Esophagus squamous epithelium (tissue), 5 donors: ENCODE measurements at places on chromosomes 5 and 9.

- no peak for DNase-seq
Observed at GRCh38 chr9:79193501-79194223, 378.1 kb upstream of the TLE4 start.

GRCh38 chr9:106682420-106682819 is 180.5 kb upstream of the ZNF462 start:
- DNase-seq: no peak

GRCh38 chr9:114852050-114852594 is 46.3 kb upstream of the TNFSF15 start:
- DNase-seq: no peak

DNA sequence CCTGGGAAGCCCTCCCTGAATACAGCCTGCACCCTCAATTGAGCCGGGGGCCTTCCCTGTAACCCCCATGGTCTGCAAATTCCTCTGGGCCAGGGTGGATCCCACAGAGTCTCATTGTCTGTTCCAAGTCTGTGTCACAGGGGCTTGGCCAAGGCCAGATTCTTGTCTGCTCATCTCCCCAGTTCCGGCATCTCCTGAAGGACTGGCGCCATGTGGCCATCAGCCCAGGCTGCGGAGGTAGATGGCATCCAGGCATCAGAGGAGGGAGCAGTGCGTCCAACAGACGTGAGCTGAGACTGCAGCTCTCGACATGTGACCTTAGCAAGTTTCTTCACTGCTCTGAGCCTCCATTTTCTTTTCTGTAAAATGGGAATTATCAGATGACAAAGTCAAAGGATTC is 37.3 kb upstream of the RPL26L1 start:
- no peak for DNase-seq

GRCh38 chr5:78561261-78561660 is 87.3 kb downstream of the LHFPL2 start:
- no peak for DNase-seq

- no peak for DNase-seq
Observed at GRCh38 chr5:65721050-65721719, 724 bp downstream of the SGTB start.

GRCh38 chr5:91487420-91487819 is 104.3 kb upstream of the ARRDC3 start:
- no peak for DNase-seq

- DNase-seq: no peak
Observed at GRCh38 chr5:91849069-91849468, 466.0 kb upstream of the ARRDC3 start.

DNA sequence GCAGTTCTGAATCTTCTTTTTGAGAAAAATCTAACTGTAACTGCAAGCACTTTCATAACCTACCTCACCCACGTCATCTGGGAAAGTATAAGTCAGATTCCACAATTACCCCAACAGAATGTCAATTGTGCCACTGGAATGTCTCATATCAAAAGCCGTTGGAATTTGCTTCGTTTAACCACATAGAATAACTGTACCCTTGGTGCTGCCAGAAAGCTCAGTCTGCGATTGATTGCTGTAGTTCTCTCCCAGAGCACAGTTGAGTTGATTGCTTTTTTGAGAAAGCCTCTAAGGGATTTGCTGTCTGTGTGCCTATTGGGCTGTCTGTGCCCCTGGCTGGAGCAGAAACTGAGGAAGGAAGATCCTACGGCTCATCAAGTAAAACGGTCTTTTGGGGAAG is 583.6 kb downstream of the TMEM38B start:
- no peak for DNase-seq

DNA sequence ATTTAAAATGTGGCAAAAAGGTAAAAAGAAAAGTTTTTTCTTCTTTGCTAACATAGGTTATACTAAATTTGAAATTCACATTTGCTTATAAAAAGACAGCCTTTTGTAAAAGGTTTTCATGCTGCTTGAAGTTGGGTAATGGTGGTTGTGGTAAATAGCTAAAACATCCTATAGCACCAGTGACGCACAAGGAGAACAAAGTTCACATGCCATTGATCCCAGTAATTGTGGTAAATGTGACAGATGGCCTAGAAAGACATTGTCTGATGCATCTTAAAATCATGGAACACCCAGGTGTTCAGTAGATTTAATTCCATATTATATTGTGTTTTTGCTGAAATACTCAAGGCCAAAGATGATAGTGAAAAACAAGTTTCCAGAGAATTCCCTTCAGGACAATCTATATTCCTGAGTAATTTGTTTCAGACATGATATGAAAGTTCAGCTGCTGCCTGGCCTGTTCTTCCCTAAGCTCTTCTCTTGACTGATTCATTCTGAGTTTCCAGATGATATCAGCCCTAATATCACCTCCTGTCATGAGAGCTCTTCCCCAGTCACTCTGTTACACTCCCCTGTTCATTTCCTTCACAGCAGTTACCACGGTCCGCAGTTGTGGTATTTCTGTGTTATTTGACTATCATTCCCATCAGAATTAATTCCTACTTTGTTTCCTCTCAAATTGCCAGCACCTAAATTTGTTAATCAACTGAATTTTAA is 4.6 kb upstream of the FBXL17 start:
- no peak for DNase-seq

GRCh38 chr9:23855873-23856604 is 30.0 kb upstream of the ELAVL2 start:
- DNase-seq: no peak

- no peak for DNase-seq
Observed at GRCh38 chr5:72602696-72603685, 95.8 kb upstream of the ZNF366 start.

GRCh38 chr9:34545497-34545896 is 22.7 kb upstream of the ENHO start:
- no peak for DNase-seq

GRCh38 chr5:1016476-1016875 is 7.9 kb downstream of the NKD2 start:
- DNase-seq: no peak

DNA sequence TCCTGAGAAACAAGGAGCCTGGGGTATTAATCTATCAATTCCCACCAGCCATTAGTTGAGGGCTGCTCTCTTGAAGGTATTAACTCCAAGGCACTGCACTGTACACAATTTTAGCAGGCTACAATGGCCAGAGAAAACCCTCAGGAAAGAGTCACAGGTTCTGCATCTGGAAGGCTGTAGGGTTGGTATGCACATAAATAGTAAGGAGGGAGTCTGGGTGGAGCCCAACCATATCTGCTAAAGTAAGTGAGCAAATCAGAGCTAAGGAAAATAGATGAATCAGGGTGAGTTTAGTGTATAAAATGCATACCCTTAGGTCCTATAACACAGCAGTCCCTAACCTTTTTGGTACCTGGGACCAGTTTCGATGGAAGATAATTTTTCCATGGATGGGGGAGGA is 18.2 kb downstream of the TMEM215 start:
- no peak for DNase-seq

GRCh38 chr5:103674739-103675138 is 112.2 kb upstream of the NUDT12 start:
- DNase-seq: no peak

DNA sequence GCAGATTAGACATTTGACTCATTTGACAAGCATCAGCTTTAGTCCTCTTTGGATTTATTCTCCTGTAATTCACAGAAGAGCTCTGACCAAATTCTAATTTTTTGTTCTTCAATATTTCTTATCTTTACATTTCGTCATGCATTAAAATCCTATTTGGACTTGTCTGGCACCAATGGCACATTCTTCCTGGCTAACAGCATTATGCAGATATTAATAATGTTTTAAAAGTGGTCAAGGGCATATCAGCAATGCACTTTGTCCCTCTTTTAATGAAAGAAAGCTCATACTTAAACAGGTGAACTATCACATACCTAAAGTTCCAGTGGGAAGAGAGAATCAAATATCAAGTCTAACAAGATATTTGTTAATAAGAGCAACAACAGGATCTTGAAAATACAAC is 270.4 kb downstream of the ARL15 start:
- DNase-seq: no peak

DNA sequence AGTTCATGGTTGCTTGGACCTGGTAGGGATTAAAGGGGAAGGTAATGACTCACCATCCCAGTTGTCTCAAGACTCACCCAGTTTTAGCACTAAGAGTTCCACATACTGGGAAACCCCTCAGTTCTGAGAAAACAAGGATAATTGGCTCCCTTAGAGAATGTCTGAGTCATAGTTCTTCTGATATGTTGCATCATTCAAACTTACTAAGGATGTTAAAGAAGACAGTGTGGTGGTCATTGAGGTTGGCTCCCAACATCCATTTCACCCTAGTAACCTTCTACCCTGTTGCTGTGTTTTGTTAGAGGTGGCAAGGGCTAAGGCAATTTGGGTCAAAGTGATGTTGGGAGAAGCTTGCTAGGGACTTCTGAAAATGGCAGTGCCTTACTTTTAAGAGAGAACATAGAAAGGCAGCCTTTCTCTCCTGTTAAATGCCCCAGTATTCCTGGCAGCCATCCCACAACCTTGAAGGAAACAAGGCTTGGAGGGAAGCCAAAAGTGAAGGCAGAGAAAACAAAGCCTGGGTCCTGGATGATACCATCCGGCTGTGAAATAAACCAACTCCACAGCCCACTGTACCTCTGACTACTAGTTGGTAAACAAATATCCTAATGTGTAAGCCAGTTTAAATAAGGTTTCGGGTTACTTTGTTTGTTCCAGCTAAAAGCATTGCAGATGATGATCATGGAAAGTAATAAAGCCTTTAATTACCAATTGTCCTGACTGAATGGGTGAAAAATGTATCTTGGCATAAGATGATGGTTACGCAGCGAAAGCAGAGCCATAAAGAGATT is 80.4 kb upstream of the ADAMTSL1 start:
- no peak for DNase-seq

DNA sequence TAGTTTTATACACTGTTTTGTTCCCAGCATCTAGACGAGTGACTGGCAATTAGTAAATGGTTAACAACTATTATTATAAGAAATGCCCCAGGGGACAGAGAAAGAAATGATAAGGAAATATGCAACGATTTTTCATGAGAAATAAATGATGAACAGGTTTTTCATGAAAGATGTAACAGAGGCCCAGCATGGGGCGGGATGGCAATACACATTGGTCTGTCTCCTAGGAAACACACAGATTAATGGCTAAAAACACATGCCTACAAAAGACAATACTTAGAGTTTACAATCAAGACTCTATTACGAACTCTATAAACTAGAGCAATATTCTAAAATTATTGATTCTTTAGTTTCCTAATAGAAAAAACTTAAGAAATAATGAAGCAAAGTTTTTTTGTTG is 441.5 kb upstream of the CDH9 start:
- no peak for DNase-seq

- DNase-seq: no peak
Observed at GRCh38 chr5:134935711-134936602, 31.0 kb downstream of the PCBD2 start.
